ENCODE measurements at places on chromosomes 5 and 9. TPM values are rescaled to one million over a fixed set of nuclear protein-coding genes. Genes with fewer than 3 reads are reported as not detected.

- H3K4me1 ChIP-seq: no peaks in the 10 kb centered on the region
- H3K27ac ChIP-seq: peak overlapping the region; percentile 16
- no peaks in the 10 kb centered on the region for H3K27me3 ChIP-seq
These were observed 28.4 kb upstream of the NADK2 start for GRCh38 chr5:36270175-36270574.

- H3K27ac ChIP-seq: no peak overlapping the region
- no peaks in the 10 kb centered on the region for H3K36me3 ChIP-seq
- H3K4me3 ChIP-seq: no peak overlapping the region
- DNase-seq: no peak
These were observed 179.7 kb upstream of the ISL1 start for GRCh38 chr5:51203598-51203997.

- no peaks in the 10 kb centered on the region for H3K27me3 ChIP-seq
- H3K36me3 ChIP-seq: no peaks in the 10 kb centered on the region
- no peak overlapping the region for H3K27ac ChIP-seq
These were observed 180.4 kb downstream of the PRR16 start for GRCh38 chr5:120644516-120644915.

ATP10B gene
- 5.2 TPM for total RNA-seq

BRINP1 gene
- 1.2 TPM for total RNA-seq

DNA sequence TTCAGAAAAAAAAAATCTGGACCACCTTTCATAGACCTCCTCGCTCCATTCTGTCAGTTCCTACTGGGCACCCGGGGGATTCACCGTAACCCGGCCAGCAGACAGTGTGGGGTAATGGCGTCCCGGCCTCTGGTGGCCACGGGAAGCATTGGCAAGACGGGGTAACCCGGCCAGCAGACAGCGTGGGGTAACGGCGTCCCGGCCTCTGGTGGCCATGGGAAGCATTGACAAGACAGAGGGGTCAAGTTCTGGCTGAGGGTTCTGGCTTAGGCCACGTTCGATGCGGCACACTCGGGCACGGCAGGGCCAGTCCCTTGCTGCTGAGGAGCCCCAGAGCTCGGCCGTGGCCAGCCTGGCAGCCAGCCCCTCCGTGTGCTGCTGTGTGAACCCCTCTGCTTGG is 116.2 kb upstream of the RAPGEF1 start:
- no peak for DNase-seq
- H3K4me3 ChIP-seq: no peak overlapping the region
- no peak overlapping the region for H3K27ac ChIP-seq
- H3K36me3 ChIP-seq: no peaks in the 10 kb centered on the region
